Posterior cingulate gyrus (tissue), 11 donors: ENCODE measurements at places on chromosomes 3 and 15.

GRCh38 chr3:68861521-68861920 lies 70.8 kb downstream of the TAFA4 start:
- DNase-seq: no peak

DNA sequence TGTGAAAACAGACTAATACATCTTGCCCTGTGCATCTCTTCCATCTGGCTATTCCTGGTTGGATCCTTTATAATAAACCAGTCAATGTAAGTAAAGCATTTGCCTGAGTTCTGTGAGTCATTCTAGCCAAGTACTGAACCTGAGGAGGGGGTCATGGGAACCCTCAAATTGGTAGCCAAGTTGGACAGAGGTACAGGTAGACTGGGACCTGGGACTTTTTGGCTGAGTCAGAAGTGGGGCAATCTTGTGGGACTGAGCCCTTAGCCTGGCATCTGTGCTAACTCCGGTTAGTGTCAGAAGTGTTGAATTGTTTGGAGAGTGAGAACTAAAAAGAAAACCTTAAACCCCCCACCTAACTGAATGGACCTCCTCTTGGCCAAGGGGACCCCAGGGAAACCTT lies 21.0 kb upstream of the LIMD1 start:
- DNase-seq: no peak

DNA sequence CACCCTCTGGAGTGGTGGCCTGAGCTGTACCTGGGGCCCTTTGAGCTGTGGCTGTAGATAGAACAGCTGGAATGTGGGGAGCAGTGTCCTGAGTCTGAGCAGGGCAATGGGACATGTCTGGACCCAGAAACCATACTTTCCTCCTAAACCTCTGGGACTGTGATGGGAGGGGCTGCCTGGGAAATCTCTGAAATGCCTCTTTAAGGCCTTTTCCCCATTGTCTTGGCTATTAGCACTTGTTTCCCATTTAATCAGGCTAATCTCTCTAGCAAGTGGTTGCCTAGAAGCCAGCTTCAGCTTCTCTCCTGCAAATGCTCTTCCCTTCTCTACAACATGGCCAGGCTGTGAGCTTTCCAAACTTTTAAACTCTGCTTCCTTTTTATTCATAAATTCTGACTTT lies 58.5 kb upstream of the SPATA16 start:
- DNase-seq: no peak

DNA sequence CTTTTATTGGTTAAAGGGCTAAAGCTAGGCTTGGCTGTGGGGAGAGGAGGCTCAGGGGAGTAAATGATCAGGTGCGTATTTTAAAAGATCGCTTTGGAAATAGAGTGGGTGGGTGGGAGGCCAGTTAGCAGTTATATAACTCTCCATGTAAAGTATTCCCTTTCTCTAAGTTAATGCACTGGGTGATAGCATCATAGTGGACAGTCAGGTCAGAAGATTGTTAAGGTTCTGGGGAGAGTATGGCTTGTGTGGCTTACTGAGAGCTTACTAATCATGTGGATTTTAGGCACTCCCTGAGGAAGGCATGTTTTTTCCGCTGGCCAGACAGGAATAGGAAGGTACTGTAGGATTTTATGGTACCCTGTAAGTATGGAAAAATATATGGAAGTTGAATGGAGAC lies 6.3 kb upstream of the EIF3J start:
- no peak for DNase-seq

- DNase-seq: no peak
Observed at GRCh38 chr15:47194718-47195117, 522.6 kb upstream of the SEMA6D start.

GRCh38 chr15:48965972-48966371 lies 2.3 kb upstream of the SHC4 start:
- DNase-seq: no peak

DNA sequence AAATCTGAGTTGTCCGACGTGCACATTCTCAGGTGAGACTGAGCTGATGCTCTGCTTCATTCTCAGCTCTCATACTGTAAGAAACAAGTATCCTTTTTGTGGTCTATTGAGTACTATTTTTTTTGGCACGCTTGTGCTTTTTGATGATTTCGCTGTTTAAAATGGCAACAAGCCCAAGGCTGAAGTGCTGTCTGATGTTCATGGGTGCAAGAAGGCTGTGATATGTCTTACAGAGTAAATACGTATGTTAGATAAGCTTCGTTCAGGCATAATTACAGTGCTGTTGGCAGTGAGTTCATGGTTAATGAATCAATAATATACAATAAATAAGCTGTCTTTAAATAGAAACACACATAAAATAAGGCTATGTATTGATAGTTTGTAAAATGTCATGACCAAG lies 27.2 kb downstream of the AQR start:
- no peak for DNase-seq

DNA sequence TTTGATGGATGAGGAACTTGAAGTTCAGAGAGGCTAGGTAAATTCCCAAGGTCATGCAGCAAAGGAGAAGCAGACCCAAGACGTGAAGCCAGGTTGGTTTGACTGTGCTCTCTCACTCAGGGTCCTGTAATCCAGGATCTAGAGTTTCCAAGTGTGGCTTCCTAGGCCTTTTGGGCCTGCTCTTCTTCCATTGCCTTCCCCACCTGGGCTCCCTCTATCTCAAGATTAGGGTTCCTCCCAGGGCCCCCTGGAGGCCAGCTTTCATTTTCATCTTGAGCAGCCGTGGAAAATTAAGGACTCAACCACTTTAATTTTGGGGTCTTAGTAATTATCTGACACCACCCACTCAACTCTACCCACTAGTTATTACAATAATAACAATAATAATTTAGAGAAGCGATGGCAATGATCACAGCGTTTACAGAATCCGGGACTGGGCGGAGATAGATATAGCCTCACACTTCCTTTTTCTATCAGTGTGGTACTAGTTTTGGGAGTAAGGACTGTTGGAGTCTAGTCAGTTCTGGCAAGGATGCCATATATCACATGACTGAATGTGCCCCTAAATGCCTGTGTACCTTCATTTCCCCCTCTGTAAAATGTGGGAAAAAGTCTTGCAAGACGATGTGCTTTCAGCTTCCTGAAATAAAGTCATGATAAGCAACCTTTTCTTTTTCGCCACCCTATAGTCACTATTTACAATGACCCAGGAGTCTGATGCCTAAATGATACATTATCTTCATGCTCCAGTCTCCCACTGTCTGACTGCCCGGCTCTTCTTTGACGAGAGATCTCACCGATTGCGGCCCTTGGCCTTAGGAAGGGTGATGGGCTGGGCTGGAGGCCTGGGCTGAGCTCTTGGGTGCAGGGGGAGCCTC lies 30.2 kb upstream of the MAGEF1 start:
- no peak for DNase-seq

GRCh38 chr15:99657996-99658395 lies 75.2 kb downstream of the LYSMD4 start:
- no peak for DNase-seq

GRCh38 chr3:181383760-181384159 lies 328.0 kb upstream of the SOX2 start:
- no peak for DNase-seq

DNA sequence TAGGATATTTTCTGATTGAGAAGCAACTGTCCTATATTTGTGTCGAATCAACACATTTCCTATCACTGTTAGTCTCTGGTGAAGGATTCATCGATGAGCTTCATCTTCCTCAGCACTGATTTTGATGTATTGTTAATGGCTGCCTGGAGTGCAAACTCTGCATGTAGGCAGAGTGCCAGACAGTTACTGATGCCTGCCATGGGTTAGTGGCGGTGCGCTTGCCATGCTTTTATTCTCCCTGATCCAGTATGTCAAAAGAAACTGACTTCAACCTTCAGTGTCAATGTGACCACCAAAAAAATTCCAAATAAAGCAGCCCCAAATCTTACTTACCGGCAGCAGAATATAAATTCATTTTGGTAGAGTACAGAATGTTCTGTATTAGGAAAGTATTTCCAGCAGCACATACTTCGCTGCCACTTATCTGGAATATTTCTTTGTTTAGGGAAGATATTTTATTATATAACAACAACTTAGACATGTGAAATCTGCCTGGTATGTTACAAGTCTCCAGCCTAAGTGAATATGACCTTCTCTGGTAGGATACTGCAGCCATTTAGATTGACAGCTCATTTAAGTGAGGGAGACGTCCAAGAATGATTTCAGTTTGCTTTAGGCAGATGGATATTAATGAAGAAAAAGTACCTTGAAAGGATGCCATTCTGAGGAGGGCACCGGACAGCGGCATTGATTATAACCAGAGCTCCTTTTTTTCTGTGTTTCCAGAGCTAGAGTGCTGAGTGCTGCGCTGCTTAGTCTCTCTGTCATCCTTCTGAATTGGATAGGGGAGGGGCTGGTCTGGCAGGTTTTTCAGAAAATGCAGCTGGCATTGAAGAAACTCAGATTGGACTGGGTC lies 59.9 kb downstream of the ARHGEF26 start:
- no peak for DNase-seq

DNA sequence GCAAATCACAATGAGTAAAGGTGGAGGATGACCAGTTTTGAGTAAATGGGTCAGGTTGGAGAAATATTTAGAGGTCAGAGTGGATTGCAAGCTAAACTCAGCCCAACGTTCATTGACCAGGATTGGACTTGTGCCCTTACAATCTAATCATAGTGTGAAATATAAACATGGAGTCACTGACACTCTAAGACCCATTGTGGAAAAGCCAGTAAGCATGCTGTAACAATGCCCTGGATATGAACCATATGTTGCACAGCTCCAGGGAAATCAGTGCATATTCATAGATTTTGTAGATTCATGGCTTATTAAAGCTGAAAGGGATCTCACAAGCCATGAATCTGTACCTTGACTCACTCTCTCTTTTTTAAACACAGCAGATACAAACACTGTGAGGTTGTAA lies 660.2 kb upstream of the LMCD1 start:
- no peak for DNase-seq

GRCh38 chr15:75599401-75599800 lies 20.3 kb upstream of the PTPN9 start:
- no peak for DNase-seq

GRCh38 chr15:90845201-90845949 lies 23.0 kb upstream of the FURIN start:
- no peak for DNase-seq

GRCh38 chr3:179558742-179559364 lies 3.9 kb upstream of the ACTL6A start:
- peak; percentile 94 for DNase-seq

DNA sequence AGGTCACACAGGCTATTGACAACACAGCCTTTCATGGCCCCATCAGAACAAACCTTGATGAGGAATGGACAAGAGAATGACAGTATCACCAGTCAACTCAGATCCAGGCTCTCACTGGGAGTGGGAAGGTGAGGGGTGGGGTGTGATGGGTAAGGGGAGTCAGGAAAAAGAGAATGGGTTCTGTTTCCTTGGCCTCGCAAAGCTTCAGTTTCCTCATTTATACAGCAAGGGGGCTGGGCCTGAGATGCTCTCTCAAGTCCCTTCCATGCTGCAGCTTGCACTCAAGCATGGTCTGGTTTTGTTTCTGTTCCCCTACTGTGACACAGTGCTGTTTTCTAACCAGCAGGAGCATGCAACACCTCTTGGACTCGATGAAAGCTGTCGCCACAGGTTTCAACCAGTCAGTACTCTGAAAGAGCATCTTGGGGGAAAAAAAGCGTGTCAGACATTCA lies 65.7 kb upstream of the IL12A start:
- DNase-seq: no peak
